B cell (primary cell): ENCODE measurements at places on chromosomes 11 and 22. TPM values are rescaled to one million over a fixed set of nuclear protein-coding genes. Genes with fewer than 3 reads are reported as not detected.

DNA sequence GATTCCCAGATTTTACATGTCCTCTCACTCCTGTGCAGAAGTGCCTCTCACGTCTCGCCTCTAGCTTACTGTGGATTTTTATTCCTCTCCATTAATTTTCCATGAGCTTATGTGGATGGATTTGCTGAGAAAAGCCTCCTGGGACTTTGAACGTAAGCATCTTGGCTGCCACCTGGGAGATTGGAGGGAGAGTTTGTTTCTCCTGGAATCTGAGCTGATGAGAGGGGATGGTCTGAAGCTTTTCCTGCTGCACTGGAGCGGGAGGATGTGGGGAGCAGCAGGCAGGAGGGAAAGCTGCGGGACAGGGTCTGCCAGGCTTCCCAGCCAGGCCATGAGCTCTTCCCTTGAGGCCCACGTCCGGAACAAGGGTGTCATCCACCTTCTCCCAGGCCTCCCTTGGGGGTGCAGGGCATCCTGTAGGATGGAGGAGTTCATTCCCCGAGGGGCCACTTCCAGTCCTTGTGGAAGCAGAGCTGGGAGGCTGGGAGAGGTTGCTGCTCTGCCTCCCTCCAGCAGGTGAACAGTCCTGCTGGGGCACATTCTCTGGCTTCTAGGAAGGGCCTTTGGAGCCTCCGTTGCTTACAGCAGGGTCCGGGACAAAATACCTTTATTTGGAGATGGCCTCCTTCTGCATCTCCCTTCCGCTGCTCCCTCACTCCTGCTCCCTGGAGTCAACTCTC is 3.6 kb upstream of the SHANK2 start:
- no peak for DNase-seq

GRCh38 chr11:98307827-98308491 is 712.8 kb upstream of the CNTN5 start:
- no peak for DNase-seq

- peak; percentile 7 for DNase-seq
Observed at GRCh38 chr11:16606784-16607674, 131.4 kb upstream of the C11orf58 start.

- DNase-seq = peak; percentile 44
Observed at GRCh38 chr11:4539603-4540219, 5.3 kb upstream of the OR52M1 start.

DNA sequence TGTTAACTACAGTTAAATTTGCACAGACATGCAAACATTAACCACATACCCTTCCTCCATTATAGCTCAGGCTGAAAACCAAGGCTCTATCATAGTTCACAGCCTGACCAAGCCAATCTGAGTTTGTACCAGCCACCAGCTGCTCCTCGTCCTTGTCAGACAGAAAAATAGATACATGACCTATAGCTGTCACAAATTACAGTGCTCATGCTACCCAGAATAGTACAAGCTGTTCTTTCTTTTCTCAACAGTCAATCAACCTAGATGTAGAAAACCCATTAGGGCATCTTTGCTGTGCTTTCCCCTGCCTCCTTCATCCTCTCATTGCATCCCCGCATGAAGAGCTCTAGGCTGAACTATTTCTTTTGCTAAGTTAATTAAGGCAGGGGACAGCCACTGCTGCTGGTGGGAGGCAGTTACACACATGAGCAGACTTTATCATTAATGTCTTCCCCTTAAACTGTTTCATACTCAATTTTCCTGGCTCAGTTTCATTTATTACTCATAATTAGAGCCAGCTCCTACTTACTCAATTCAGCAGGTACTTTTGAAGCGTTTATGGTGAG is 148.3 kb downstream of the TRPC6 start:
- no peak for DNase-seq

GRCh38 chr11:95674657-95675358 is 114.8 kb downstream of the FAM76B start:
- no peak for DNase-seq

GRCh38 chr11:116193321-116194131 is 579.3 kb downstream of the BUD13 start:
- no peak for DNase-seq

DNA sequence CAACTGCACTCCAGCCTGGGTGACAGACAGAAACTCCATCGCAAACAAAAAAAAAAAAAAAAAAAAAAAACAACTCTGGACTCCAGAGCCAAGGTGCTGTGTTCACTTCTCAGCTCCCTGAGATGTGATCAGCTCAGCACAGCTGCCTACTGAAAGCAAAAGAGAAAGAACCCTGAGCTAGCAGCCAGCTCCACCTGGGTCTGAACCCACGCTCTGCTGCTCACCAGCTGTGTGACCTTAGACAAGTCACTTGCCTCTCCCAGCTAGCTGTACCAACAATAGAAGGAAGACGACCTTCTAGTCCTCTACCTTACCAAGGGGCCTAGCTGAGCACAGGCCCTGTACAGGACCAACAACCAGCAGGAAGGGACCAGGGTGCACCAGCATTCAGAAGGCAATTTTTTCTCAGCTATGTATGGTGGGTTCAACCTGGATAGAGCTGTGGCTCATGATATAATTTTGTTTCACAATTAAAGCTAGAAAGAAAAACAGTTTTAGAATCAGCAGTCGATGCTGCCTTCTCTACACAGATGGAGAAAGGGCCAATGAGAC is 3.8 kb downstream of the DGCR2 start:
- peak; percentile 61 for DNase-seq

DNA sequence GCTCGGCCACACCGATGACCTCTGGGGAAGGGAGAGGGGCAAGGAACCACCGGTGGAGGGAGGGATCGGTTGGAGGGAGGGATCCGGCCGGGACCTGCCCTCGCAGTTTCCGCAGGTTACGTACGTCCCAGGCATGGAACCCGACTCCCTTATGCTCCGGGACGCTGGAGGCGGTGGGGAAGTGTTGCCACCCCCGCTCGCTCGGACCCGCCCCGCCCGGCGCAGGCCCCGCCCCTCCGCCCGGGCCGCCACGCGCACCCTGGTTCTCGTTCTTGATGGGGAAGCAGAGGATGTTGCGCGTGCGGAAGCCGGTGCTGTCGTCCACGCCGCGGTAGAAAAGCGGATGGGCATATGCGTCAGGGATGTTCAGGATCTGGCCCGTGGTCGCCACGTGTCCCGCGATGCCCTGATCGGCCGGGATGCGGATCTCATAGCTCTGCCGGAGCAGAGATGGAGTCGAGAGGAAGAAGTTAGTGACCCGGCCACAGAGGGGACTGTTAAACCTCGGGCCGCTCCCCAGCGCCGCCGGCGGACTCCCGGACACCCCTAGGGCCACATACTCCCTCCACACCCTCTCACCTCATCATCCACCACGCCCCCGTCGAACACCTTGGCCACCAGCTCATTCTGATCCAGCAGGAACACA is 89.8 kb downstream of the PDE2A start:
- peak; percentile 79 for DNase-seq

GRCh38 chr11:10648871-10649270 is 44.7 kb downstream of the IRAG1 start:
- no peak for DNase-seq

- DNase-seq = no peak
Observed at GRCh38 chr11:111310088-111310487, 11.7 kb downstream of the POU2AF3 start.

Gene KCNJ11
- total RNA-seq = 2.0 and 2.1 TPM in 2 replicates

Gene RBFOX2
- total RNA-seq = not detected in 2 replicates

Gene MIOX
- total RNA-seq = not detected in 2 replicates

Gene UBXN1
- 186 and 193 TPM in 2 replicates for total RNA-seq

Gene SCT
- not detected in 2 replicates for total RNA-seq

Gene APOA5
- total RNA-seq = not detected in 2 replicates

Gene SULT4A1
- not detected in 2 replicates for total RNA-seq

Gene HORMAD2
- total RNA-seq = not detected in 2 replicates

Gene SLN
- not detected in 2 replicates for total RNA-seq

Gene CTSD
- total RNA-seq = 80.4 and 83.5 TPM in 2 replicates

Gene LINC01488
- total RNA-seq = not detected in 2 replicates
